Stromal cell of bone marrow (primary cell): ENCODE measurements at places on chromosomes 12 and 14.
A peak's percentile ranks its signal among the peaks of the same experiment; 100 is the strongest.

DNA sequence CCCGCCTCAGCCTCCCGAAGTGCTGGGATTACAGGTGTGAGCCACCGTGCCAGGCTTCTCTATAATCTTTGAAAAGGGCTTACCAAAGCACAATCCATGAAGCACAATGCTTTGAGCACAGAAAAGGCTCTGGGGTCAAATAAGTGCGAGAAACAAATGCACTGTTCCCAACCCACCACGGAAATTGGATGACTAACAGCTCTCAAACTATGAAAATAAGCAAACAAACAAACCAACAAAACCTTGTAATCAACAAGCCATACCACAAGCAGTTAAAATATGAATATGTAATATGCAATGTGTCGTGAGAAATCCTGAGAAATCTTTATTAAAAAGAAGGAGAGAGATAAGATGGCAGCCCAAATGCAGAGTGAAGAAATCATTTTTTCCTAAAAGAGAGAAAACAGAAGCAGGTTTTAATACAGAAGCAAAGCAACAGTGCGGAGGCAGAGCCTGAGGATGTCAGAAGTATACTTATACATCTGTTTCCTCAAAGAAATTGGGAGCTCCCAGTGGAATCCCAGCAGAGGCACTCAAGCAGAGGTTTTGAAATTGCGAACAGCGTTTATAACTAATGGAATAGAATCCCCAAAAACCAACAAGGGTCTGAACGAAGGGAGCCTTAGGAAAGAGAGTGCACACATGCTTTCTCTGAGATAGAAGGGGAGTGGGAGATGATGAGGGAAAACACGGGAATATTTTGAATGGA lies 17.1 kb downstream of the SMCO2 start:
- DNase-seq, result no peak

GRCh38 chr12:27517961-27518665 lies 5.9 kb upstream of the PPFIBP1 start:
- DNase-seq, result no peak

GRCh38 chr14:105283899-105284298 lies 16.9 kb downstream of the BRF1 start:
- no peak for DNase-seq

DNA sequence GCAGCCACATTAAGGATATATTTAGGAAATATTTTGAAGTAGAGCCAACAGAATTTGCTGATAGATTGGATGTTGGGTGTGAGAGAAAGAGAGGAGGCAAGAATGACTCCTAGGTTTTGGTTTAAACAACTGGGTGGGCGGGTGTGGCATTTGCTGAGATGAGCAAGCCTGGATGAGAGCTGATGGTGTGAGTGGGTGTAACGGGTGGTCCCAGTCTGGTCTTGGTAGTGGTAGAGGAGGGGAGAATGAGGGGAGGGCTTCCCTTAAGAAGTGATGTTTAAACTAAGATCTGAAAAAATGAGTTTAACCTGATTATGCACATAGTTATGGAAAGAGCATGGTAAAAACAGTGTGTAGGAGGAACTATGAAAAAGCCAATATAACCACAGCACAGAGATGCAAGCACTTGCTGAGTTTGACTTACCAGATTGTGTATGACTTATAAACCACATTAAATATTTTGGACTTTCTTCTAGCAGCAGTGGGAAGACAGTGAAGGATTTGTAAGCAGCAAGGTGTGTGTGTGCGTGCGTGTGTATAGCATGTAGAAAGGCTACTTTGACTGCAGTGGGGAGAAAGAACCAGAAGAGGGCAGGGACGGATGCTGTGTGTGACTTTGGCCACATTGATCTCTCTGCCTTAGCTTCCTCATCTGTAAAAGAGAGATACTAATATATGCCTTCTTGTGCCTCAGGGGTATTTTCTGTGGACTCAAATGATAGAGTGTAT lies 139.7 kb downstream of the PRIMA1 start:
- no peak for DNase-seq

DNA sequence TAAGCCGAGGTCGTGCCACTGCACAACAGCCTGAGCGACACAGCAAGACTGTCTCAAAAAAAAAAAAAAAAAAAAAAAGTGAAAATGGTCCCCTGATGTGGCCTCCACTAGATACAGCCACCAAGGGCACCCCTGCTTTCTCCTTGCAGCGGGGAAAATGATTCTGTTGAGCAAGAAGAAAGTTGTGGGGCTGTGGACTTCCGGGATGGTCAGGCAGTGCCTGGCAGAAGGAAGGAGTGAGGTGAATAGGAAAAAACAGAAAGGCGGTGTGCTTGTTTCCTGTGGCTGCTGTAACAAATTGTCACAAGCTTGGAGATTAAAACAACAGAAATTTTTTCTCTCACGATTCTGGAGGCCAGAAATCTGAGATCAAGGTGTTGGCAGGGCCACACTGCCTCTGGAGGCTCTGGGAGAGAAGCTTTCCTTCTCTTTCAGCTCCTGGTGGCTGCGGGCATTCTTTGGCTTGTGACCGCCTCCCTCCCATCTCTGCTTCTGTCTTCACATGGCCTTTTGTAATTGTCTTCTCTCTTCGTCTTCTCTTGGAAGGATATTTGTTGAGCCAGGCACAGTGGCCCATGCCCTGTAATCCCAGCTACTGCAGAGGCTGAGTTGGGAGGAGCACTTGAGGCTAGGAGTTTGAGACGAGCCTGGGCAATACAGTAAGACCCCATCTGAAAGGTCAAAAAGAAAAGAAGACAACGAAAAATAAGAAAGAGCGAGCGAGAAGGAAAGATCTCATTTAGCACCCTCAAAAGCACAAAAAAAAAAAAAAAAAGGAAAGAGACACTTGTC lies 116.6 kb upstream of the MED13L start:
- no peak for DNase-seq

DNA sequence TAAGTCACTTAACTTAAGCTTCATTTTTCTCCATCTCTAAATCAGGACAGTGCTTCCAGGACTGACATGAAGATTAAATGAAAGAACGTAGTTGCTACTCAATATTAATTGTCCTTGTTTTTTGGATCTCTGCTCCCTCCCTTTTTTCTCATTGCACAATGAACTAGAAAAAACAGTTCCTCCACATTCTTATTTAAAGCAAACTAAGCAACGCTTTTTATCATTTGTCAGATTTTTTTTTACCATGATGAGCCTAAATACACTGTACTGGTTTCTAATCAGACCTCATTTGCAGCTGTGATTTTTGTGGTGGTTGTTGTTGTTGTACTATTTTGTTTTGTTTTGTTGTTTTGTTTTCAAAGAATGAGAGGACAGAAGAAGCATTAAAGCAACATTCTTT lies 23.2 kb upstream of the PARP11 start:
- no peak for DNase-seq

GRCh38 chr14:61365667-61366212 lies 44.4 kb downstream of the PRKCH start:
- DNase-seq, result no peak

- no peak for DNase-seq
Observed at GRCh38 chr12:40104461-40105264, 1.2 kb downstream of the SLC2A13 start.

DNA sequence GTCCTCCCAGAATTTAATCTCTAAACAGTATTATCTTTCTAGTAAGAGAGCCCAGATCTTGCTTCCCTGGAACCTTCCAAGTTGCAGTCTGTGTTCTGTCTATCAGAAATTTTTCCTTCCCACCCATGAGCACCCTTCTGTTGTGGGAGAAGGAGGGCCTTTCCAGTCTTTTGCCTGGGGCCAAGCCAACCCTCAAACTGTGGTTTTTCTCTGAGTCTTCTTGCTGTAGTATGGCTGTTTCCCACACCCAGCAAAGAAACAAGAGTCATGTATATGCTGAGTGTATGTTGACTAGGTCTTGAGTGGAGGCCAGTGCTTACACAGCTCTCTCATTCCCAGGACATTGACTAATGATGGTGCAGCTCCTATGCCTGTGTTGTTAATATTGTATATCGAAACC lies 104.5 kb downstream of the TGFB3 start:
- peak; percentile 95 for DNase-seq

DNA sequence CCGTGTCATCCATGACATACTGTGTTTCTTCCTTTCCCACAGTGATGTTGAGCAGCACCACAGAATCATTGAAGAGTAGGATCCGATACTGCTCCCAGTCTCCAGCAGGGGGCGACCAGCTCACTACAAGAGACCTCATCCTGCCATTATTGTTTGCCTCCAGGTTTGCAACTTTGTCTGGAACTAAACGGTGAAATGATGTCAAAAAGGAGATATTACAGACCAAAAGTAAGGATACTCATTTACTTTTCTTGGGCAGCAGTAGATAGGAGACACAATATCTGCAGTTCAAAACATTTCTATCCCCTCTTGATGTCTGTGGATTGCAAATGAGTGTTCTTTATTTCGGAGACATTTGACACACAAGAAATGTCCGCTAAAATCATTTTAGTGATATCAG lies 47.2 kb downstream of the PTPRB start:
- DNase-seq, result peak; percentile 53

GRCh38 chr12:128519426-128519825 lies 252.5 kb downstream of the TMEM132C start:
- DNase-seq, result no peak

DNA sequence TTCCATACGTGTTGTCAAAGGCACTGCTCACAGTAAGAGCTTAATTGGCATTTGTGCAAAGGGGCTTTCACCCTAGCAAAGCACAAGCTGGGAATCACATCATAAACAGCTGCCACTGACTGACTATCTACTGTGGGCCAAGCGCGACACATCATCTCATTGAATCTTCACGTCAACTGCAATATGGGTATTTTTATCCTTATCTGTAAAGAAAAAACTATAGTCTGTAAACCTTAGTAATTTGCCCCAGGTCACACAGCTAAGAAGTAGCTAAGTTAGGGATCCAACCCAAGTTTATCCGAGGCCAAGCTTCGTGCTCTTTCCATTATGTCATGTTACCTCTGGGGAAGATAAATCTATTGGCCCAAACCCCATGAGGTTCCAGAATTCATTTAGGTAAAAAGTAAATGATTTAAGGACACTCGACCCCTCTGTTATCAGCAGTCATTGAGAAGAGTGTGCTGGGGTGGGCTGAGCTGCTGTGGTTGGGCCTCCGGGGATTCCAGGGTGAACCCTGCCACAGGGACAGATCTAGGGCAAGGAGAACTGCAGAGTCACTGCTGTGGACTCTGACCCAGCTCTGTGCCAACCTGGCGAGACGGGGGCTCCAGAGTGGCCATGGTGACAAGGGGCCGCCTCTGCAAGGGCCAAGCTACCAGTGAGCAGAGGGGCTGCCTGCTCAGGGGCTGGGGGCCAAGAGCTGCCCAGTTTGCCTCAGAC lies 27.6 kb downstream of the NCKAP5L start:
- DNase-seq, result no peak

- DNase-seq, result no peak
Observed at GRCh38 chr12:48423171-48423570, 49.2 kb upstream of the ANP32D start.

DNA sequence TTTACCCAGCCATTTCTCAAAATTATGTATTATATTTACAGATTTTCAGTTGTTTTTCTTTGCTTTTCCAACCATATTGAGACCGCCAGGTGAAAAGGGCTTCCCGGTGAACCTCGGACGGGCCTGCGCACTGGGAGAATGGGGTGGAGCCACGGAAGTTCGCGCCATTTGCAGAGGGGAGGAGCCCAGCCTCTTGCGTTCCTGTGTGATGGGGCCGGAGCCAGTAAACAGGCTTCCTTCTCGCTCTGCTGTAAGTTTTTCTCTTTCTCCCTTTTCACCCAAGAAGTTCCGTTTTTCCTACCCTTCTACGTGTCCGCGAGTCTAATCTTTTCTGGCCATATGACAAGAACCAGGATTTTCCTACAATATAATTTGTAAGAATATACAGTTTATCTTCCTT lies 1108.8 kb upstream of the SEL1L start:
- no peak for DNase-seq

DNA sequence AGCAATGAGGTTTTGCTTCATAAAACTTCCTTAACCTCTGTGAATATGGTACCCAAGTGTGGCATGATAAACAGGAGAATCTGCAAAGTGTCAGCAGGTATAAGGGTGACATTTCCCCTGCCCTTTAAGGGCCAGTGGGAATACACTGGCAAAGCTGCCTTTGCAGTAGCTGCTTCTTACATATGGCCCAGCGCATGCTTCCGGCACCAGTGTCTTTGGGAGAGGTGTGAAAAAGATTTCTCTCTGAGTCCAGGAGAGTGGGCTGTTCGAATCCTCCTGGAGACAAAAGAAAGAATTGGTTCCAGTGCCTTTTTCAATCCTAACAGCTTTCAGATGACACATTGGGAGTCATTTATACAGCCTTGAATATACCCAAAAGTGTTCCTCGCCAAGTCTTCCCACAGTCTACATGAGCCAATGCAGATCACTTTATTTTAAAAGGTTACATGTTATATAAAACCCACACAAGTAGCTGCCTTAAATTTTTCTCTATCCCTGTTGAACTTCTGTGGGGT lies 437.7 kb downstream of the PRKD1 start:
- DNase-seq, result no peak

- no peak for DNase-seq
Observed at GRCh38 chr14:59301354-59301753, 112.9 kb downstream of the DAAM1 start.

GRCh38 chr14:83007641-83008225 lies 1474.1 kb upstream of the SEL1L start:
- no peak for DNase-seq

GRCh38 chr12:46071335-46071734 lies 81.0 kb upstream of the SCAF11 start:
- DNase-seq, result no peak

- DNase-seq, result peak; percentile 30
Observed at GRCh38 chr14:53306911-53307310, 153.8 kb upstream of the DDHD1 start.

DNA sequence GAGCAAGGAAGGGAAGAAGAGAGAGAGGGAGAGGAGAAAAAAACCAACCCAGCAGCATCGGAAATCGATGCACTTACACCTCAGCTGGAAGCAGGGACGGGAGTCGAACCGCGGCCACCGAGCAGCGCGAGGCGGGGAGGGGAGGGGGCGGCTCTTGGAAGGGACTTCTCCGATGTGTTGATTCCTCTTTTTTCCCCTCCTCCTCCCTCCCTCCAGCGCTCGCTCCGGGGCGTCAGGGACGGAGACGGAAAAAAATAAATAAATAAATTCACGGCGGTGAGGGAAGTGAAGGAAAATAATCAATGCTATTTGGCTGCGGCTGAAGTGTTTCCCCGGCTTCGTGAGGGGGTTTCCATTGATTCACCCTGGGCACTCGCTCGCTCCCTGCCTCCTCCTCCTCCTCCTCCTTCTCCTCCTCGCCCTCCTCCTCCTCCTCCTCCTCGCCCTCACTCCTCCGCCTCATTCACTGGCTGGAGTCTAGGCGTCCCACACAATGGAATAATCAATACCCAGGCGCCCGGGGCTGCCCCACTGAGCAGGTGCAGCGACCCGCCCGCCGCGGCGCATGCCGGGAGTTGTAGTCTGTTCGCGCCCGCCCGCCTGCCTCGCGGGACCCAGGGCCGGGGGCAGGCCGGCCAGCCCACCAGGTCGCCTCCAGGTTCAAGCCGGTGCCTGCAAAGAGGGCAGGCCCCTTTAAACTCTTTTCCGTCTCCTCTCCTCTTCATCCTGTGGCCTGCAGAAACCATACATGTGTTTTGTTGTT lies at the start of gene ZFHX2:
ZFHX2 (minus strand) TSS at position 500 of the 763 bp plus-strand sequence. CDS start 16,440 bp downstream, outside the sequence.
- no peak for DNase-seq
